ENCODE measurements at places on chromosomes 2 and 18.
A peak's percentile ranks its signal among the peaks of the same experiment; 100 is the strongest.

GRCh38 chr18:55504808-55505207 lies 83.2 kb downstream of the TCF4 start:
- peak; percentile 86 for DNase-seq

DNA sequence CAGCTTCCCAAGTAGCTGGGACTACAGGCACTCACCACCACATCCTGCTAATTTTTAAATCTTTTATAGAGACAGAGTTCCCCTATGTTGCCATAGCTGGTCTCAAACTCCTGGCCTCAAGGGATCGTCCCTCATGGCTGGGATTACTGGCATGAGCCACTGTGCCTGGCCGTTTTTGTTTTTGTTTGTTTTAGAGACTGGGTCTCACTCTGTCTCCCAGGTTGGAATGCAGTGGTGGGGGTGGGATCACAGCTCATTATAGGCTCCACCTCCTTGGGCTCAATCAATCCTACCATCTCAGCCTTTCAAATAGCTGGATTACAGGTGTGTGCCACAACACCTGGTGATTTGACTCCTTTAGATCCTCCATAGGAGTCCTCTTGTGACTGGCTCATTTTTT lies 19.5 kb upstream of the ZDBF2 start:
- peak; percentile 27 for DNase-seq

DNA sequence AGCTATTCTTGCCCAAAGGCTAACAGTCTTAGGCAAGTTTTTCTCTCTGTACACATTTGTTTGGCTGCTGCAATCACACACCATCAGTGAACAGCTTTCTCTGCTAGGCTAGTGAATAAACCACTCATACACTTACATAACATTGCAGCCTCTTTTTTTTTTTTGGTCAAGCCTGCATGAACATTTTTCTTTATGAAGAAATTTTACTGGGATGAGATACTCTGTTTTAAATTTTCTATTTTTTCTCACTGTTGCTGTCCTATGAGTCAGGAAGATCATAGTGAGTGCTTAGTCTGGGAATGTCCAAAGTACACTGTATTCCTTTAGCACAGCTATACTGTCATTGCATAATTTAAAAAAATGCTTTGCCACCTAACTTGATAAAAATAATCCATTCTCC lies 58.5 kb downstream of the ROCK1 start:
- DNase-seq = no peak

GRCh38 chr2:120469426-120469825 lies 123.5 kb downstream of the INHBB start:
- DNase-seq = no peak

- DNase-seq = peak; percentile 52
These were observed 42.0 kb upstream of the SCG2 start for GRCh38 chr2:223644136-223644535.

Measured in NCI-H69 (cell line).